IPS DF 6.9 (cell line): ENCODE measurements at places on chromosomes 16 and 17.

GRCh38 chr17:74373838-74374606 lies 6.7 kb downstream of the GPR142 start:
- DNase-seq, result no peak

DNA sequence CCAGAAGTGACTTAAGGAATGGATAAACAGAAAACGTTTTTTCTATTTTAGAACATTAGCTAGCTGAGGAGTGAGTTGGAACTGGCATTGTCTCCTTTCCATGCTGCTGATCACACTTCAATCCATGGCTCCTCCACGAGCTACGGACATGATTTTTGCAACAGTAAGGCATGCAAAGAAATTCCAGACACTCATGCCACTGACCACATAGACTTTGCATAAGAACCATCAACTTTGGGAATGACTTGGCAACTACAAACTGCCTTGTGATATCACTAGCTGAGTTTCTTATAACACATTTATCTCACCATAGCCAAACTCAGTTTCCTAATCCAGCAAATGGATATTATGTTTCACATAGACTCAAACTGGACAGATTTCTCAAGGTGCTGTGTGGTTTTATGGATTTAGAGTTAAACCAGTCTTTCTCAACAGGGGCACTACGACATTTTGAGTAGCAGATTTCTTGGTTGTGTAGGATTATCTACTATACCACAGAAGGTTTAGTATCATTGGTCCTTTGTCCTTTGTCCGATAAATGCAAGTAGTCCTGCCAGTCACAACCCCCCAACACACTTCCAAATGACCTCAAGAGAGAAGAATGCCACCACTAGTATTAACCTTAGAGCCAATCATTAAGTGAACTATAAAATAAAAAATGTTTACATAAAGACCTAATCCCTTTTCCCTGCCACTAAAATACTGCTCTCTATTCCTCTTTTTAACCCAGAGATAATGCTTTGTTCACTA lies 48.3 kb upstream of the C17orf78 start:
- DNase-seq, result no peak

GRCh38 chr16:84572096-84572495 lies 45.8 kb downstream of the COTL1 start:
- DNase-seq, result no peak

DNA sequence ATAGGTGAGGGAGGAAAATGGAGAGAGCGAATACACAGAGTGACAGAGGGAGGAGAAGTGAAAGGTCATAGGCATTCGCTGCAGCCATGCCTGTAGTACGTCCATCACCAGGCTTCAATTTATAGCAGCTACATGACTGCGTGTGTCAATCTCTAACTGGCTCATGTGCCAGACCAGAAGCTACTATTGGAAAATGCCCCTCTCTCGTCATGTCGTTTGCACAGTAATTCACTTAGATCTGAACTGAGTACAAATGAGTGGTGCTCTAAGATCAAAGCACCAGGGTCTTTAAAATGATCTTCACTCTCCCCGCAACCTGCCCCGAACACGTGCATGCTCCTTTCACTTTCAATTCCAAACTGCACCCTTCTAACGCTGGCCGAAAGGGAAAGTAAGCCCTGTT lies 51.3 kb downstream of the ADCY9 start:
- no peak for DNase-seq

- DNase-seq, result peak; percentile 20
Measured at GRCh38 chr17:35612924-35613521, 25.9 kb downstream of the AP2B1 start.
